ENCODE measurements at places on chromosomes 4 and X. TPM values are rescaled to one million over a fixed set of nuclear protein-coding genes. Genes with fewer than 3 reads are reported as not detected.

GRCh38 chr4:108109997-108110416 lies 58.7 kb downstream of the LEF1 start:
- H3K36me3 ChIP-seq, result no peaks in the 10 kb centered on the region
- H3K4me3 ChIP-seq, result no peak overlapping the region
- H3K27ac ChIP-seq, result no peak overlapping the region
- no peak for DNase-seq

DNA sequence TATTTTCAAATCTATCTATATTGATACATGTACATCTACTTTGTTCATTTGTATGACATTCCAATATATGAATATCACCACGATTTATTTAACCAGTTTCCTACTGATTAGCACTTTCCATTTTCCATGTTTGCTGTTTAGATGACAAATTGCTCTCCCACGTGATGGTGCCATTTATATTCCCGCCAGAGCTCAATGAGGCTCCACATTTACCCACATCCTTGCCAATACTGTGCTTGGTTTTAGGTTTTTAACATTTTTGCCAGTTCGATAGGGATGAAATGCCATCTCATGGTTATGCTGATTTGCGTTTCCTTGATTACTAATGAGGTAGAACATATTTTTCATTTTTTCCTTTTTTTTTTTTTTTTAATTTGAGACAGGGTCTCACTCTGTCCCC lies 86.7 kb upstream of the TRIM2 start:
- no peaks in the 10 kb centered on the region for H3K36me3 ChIP-seq
- DNase-seq, result no peak
- H3K27ac ChIP-seq, result no peak overlapping the region
- H3K4me1 ChIP-seq, result no peaks in the 10 kb centered on the region
- no peak overlapping the region for H3K4me3 ChIP-seq
- H3K27me3 ChIP-seq, result no peaks in the 10 kb centered on the region

Gene CXXC4
- total RNA-seq, result 5.2 TPM

GRCh38 chr4:2634014-2634413 lies 97.6 kb downstream of the FAM193A start:
- H3K4me3 ChIP-seq, result no peak overlapping the region
- no peak for DNase-seq
- H3K36me3 ChIP-seq, result peaks cover 15% of the 10 kb centered on the region
- no peaks in the 10 kb centered on the region for H3K27me3 ChIP-seq

DNA sequence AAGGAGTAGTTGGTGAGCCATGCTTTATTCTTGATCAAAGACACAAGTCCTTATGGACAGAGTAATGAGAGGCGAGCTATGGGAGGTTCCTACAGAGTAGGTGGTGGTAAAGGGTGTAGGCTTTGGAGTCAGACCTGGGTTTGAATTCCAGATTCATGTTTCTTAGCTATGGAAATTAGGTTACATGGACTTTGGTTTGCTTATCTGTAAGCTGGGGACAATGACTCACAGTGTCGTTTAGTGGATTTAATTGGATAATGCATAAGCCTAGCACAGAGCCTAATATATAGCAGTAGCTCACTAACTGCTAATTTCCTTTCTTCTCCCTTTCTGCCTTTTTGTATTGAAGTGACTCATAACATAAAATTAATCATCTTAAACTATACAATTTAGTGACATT lies 5.0 kb upstream of the TRPC5 start:
- no peak overlapping the region for H3K4me3 ChIP-seq
- H3K27me3 ChIP-seq, result no peaks in the 10 kb centered on the region
- no peak for DNase-seq
- no peaks in the 10 kb centered on the region for H3K4me1 ChIP-seq

- no peaks in the 10 kb centered on the region for H3K27me3 ChIP-seq
- DNase-seq, result no peak
- peaks cover 5% of the 10 kb centered on the region for H3K4me1 ChIP-seq
- no peaks in the 10 kb centered on the region for H3K36me3 ChIP-seq
- no peak overlapping the region for H3K27ac ChIP-seq
Measured at GRCh38 chr4:105155426-105155825, 8.8 kb downstream of the TET2 start.

Gene ACE2
- 3.1 TPM for total RNA-seq

DNA sequence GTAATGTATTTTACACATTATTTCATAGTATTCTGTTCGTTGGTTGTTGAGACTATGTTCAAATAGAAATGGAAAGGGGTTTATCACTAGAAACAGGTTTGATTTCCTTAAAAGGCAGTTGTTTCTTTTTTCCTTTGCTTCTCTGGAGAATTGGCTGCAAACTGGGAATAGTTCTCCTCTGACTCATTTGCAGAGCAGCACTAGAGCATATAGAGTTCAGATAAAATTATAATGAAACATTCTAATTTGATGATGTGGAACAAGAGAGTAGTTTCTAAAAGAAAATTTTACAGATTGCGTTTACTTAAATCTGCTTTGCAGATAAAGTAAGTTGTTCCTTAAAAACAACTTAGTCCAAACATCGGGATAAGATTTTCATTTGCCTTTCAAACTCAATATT lies 29.7 kb downstream of the SYNPO2 start:
- H3K4me1 ChIP-seq, result peaks cover 4% of the 10 kb centered on the region
- no peak overlapping the region for H3K4me3 ChIP-seq
- DNase-seq, result no peak
- H3K27ac ChIP-seq, result no peak overlapping the region

GRCh38 chrX:20680998-20681397 lies 414.3 kb upstream of the RPS6KA3 start:
- H3K4me3 ChIP-seq, result no peak overlapping the region
- no peaks in the 10 kb centered on the region for H3K36me3 ChIP-seq
- H3K27me3 ChIP-seq, result no peaks in the 10 kb centered on the region
- DNase-seq, result no peak
- H3K4me1 ChIP-seq, result no peaks in the 10 kb centered on the region

DNA sequence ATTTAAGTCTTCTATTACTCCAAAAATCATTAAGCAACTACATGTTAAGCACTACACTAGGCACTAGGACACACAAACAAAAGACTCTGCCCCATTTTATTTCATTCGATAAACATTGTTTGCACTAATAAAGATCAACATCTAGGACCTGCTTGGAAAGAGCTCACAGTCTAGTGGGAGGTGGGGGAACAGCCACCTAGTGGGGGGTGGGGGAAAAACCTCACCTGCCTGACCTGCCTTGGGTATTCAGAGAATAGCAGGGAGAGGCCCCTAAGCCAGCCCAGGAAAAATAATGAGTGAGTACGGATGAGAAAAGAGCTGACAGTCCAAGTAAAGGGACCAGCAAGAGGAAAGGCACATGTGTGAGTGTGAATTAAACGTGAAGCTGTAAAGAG lies 52.2 kb downstream of the PRDM5 start:
- no peaks in the 10 kb centered on the region for H3K27me3 ChIP-seq
- H3K4me1 ChIP-seq, result peaks cover 7% of the 10 kb centered on the region
- no peak overlapping the region for H3K27ac ChIP-seq
- no peaks in the 10 kb centered on the region for H3K36me3 ChIP-seq
- H3K4me3 ChIP-seq, result no peak overlapping the region
- DNase-seq, result no peak

Gene CCDC158
- 0.76 TPM for total RNA-seq

DNA sequence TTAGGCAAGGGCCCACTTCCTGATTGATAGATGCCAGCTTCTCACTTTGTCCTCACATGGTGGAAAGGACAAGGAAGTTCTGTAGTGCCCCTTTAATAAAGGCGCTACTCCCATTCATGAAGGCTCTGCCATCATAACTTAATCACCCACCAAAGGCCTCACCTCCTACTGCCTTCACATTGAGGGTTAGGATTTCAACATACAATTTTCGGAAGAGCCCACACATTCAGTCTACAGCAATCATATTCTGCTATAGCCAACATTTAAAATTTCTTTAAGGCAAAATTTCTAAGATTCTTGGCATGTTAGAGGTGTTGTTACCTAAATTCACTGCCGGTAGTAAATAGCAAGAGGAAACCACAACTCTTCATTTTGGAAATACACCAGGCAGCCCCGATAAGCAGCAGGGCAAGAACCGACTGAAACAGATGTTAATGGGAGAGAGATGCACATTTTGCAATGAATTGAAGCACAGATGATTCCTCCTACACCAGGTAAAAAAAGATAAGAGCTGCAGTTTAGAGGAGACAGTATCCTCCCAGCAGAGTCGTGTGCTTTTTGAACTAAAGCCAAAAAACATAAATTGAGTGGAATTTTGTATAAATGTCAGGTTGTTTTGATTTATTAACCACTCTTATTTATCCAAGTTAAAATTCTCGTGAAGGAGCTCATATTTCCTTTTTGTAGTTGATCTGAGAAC lies 594.9 kb downstream of the KCTD8 start:
- no peak overlapping the region for H3K27ac ChIP-seq
- H3K36me3 ChIP-seq, result no peaks in the 10 kb centered on the region
- no peak overlapping the region for H3K4me3 ChIP-seq
- DNase-seq, result no peak
- no peaks in the 10 kb centered on the region for H3K27me3 ChIP-seq

DNA sequence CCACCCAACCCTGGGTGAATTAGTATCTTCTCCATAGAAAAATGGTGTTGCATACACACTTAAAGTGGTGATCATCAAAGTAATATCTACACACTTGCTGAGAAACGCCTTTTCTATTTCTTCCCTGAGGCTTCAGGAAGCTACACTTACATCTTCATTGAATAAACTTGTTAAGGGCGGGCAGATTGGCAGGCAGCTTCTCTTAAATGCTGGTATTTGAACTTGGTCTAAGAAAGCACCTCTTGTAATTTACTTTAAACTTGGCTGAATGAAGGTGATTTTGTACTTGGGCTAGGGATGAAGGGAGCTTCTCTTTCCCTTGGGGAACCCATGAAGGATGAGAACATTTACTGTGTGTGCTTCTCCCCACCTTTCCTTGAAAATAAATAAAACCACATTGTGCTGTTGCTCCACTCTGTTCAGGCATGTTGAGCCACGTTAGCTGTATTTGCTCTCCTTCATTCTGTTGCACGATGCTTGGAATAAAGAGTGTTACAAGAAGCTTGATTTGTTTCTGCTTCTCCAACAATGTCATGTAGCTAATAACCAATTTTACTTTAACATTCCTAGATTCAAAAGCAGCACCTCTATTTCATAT lies 430.1 kb downstream of the ANKRD50 start:
- no peaks in the 10 kb centered on the region for H3K4me1 ChIP-seq
- H3K27ac ChIP-seq, result no peak overlapping the region
- H3K4me3 ChIP-seq, result no peak overlapping the region
- H3K27me3 ChIP-seq, result peaks cover 4% of the 10 kb centered on the region
- no peaks in the 10 kb centered on the region for H3K36me3 ChIP-seq

DNA sequence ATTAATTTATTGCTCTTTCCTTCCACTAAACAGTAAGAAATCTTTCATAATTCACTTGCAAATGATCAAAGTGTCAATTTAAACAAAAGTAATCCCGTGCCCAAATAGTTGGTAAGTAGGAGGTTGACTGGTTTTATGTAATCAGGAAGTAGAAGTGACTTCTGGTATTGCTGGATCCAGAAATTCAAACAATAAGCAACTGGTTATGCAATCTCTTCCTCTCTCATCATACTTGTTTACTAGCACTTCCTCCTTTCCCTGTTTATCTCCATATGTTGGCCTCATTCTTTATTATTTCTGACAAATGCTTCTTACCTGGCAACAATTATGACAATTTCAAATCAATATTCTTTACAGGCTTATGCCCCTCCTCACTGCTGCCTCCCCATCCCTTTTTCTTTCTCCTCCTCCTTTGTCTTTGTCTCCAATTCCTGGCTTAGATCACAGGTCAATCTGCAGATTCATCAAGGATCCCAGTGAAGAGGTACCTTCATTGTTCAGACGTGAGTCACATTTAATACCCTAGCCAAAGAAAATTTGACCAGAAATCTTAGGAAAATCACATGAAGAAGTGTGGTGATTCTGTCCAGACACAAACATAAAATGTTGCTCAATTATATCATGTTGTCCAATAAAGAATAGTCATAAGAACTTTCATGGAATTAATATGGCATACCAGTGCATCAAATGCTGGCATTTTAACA lies 323.2 kb upstream of the PCDH7 start:
- H3K36me3 ChIP-seq, result no peaks in the 10 kb centered on the region
- H3K27ac ChIP-seq, result no peak overlapping the region
- H3K4me3 ChIP-seq, result no peak overlapping the region
- no peaks in the 10 kb centered on the region for H3K4me1 ChIP-seq
- no peak for DNase-seq

Gene PLAC8
- total RNA-seq, result 2.0 TPM

DNA sequence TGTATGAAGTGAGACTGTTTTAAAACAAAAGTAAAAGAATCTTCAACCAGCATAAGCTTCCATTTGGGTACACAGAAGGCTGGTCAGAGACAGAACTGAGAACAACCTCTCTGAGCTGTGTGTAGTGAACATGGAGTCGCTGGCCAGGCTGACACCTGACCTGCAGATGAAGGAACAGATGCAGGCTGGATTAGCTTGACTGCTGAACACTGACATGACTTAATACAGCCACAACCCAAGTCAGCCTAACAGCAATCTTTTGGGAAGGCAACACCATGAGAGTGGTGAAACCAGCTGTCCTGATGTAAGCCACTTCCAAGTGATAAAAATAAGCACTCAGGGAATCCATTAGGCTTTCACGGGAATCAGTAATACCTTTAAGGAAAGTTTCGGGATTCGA lies 10.1 kb downstream of the SCARB2 start:
- DNase-seq, result no peak
- H3K4me1 ChIP-seq, result peaks cover 71% of the 10 kb centered on the region
- no peaks in the 10 kb centered on the region for H3K27me3 ChIP-seq
- H3K27ac ChIP-seq, result no peak overlapping the region
- H3K4me3 ChIP-seq, result no peak overlapping the region

Gene TLR6
- total RNA-seq, result 3.4 TPM

DNA sequence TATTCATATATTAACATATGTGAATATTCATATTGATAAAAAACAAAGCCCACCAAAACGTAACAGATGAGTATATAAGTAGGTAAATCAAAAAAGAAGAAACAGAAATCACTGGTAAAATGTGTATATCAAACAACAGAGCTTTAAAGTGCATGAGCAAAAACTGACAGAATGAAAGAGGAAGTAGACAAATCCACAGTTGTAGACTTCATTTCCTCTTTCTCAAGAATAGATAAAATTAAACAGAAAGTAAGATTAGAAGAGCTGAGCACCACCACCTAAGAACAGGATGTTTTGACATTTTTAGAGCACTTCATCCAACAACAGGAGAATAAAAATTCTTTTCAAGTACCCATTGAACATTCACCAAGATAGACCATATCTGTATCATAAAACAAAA lies 64.6 kb downstream of the CNKSR2 start:
- no peak overlapping the region for H3K4me3 ChIP-seq
- no peaks in the 10 kb centered on the region for H3K4me1 ChIP-seq
- DNase-seq, result no peak
- H3K36me3 ChIP-seq, result no peaks in the 10 kb centered on the region

DNA sequence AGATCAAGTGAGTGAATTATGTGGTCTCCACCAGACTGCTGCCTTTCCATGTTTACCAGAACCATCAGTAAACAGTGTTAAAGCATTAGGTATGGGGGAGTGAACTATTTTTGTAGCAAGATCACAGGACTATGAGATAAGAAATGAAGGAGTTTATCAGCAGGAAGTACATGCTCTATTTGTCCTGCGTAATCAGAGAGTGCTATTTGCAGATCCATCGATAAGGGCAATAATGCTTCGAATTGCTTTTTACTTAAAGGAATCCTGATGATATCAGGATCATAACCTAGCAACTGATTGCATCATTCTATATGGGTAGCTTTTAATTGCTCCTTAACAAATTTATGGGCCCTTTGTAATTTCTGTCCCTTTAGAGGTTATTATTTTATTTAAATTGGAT lies 57.1 kb downstream of the RBM46 start:
- H3K4me1 ChIP-seq, result no peaks in the 10 kb centered on the region
- no peak for DNase-seq
- H3K4me3 ChIP-seq, result no peak overlapping the region
- no peaks in the 10 kb centered on the region for H3K27me3 ChIP-seq

All from pancreas (tissue), 10 donors.